Caco-2 (cell line): ENCODE measurements at places on chromosomes 5 and 9.

GRCh38 chr5:134345996-134346395 is 21.0 kb downstream of the CDKL3 start:
- H3K4me1 ChIP-seq, result peaks cover 38% of the 10 kb centered on the region
- peak; percentile 90 for DNase-seq
- H3K27me3 ChIP-seq, result no peaks in the 10 kb centered on the region

DNA sequence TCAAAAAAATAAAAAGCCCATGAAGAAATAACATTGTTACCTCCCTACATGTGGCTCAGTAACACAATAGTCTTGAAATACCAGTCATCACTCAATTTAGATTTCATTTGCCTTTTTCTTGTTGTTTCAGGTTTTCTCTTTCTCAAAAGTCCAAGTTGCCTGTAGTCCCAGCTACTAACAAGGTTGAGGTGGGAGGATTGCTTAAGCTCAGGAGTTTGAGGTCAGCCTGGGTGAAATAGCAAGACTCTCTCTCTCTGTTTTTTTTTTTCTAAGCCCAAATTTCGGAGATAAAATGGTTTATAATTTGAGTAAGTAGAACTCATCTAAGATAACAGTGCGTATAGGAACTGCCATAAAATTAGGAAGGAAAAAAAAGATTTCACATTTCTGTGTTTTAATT is 17.5 kb upstream of the NDUFS4 start:
- no peak for DNase-seq
- H3K27ac ChIP-seq, result no peak overlapping the region
- no peaks in the 10 kb centered on the region for H3K36me3 ChIP-seq
- no peaks in the 10 kb centered on the region for H3K27me3 ChIP-seq
- H3K4me1 ChIP-seq, result no peaks in the 10 kb centered on the region

- H3K36me3 ChIP-seq, result no peaks in the 10 kb centered on the region
- DNase-seq, result no peak
- H3K4me3 ChIP-seq, result no peak overlapping the region
Observed at GRCh38 chr5:29277642-29278041, 1915.8 kb upstream of the CDH6 start.

GRCh38 chr5:136528481-136529030 is 163.2 kb upstream of the TRPC7 start:
- no peaks in the 10 kb centered on the region; the same call in 1 of the 2 replicates for H3K27me3 ChIP-seq
- H3K4me1 ChIP-seq, result peaks cover 14% of the 10 kb centered on the region; the same call in 1 of the 2 replicates
- H3K4me3 ChIP-seq, result no peak overlapping the region
- no peaks in the 10 kb centered on the region for H3K36me3 ChIP-seq
- peak; percentile 39 for DNase-seq

DNA sequence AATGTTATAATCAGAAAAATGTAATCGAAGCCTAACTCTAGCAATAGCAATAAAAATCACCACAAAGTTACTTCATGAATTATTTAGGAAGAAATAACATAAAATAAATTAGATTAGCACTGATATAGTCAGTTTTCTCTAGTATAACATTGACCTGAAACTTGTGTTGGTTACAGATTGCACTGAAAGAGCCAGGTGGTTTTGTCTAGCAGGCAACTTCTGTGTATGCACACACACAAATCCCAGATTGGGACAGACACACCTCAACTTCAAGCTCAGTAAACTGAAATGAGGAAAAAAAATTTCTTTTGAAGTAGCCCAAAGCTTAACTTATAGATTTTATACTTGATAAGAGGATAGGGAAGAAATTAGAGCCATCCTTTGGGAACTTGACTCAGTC is 129.3 kb downstream of the EFNA5 start:
- no peaks in the 10 kb centered on the region for H3K36me3 ChIP-seq
- no peaks in the 10 kb centered on the region for H3K27me3 ChIP-seq
- H3K27ac ChIP-seq, result no peak overlapping the region
- no peak for DNase-seq
- H3K4me3 ChIP-seq, result no peak overlapping the region

GRCh38 chr9:6759185-6759977 is 1.6 kb downstream of the KDM4C start:
- H3K27ac ChIP-seq, result peak overlapping the region; percentile 78
- DNase-seq, result no peak
- H3K27me3 ChIP-seq, result no peaks in the 10 kb centered on the region
- no peaks in the 10 kb centered on the region for H3K36me3 ChIP-seq
- peak overlapping the region; percentile 94 for H3K4me3 ChIP-seq

GRCh38 chr5:142063878-142064331 is 44.7 kb upstream of the NDFIP1 start:
- no peaks in the 10 kb centered on the region for H3K27me3 ChIP-seq
- DNase-seq, result no peak
- H3K4me3 ChIP-seq, result no peak overlapping the region
- H3K4me1 ChIP-seq, result no peaks in the 10 kb centered on the region
- no peaks in the 10 kb centered on the region for H3K36me3 ChIP-seq

DNA sequence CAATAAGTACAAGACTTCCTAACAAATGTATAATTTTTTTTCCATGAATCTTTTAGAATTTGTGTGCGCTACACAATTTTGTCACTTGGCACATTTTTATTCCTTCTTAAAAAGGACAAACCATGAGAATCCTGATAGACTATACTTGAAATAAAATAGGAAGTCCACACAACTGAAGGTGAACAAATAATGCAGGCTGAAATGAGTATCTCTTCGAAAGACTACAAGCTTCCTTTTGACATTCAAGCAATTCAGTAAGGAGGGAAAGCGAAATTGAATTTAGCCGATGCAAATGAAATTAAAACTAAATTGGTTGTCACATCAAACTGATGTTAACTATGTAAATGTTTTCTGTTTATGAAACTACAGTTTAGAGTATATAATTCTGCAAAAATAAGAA is 374.4 kb upstream of the CCNH start:
- H3K4me1 ChIP-seq, result no peaks in the 10 kb centered on the region
- no peak overlapping the region for H3K4me3 ChIP-seq
- DNase-seq, result no peak
- no peaks in the 10 kb centered on the region for H3K36me3 ChIP-seq
- H3K27me3 ChIP-seq, result no peaks in the 10 kb centered on the region

DNA sequence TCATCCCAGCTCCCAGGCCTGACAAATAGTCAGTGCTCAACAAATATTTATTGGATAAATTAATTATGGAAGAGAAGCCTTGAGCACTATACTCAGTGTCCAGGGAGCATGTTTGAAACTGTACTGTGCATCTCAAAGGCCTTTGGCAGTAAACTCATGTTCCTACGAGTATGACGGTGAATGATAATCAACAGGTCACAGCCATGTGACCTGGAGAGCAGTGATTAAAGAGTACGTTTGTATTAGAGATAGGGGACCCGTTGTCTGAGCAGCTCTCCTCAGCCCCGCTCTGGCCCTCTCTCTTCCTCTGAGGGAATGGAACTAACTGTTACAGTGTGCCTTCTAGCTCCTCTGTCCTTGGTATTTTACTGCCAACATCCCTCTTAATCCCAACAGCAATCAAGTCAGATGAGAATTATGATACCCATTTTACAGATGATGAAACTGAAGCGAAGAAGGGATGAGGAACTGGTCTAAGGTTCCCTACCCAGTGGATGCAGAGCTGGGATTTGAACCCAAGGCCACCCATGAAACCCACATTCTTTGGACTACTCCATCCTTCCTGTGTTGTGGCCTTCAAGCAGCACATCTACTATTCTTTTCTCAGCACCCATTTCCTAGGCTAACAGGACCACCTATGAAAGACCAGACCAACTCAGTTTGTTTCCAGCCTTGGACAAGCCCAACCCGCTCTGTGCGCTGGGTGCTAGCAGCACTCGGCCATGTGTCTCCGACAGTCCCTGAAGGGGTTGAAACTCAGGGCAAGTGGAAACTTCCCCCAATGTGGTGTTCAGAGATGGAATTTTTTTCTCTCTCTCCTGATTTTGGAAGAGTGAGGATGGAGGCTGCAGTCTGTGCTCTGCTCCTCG is 34.9 kb downstream of the SPRY4 start:
- no peak overlapping the region for H3K27ac ChIP-seq
- no peaks in the 10 kb centered on the region for H3K4me1 ChIP-seq
- DNase-seq, result no peak
- H3K4me3 ChIP-seq, result no peak overlapping the region
- no peaks in the 10 kb centered on the region for H3K36me3 ChIP-seq

- H3K36me3 ChIP-seq, result no peaks in the 10 kb centered on the region
- peaks cover 4% of the 10 kb centered on the region; the same call in 1 of the 2 replicates for H3K4me1 ChIP-seq
- DNase-seq, result no peak
- no peak overlapping the region for H3K4me3 ChIP-seq
Observed at GRCh38 chr5:99037668-99038067, 108.9 kb upstream of the CHD1 start.

DNA sequence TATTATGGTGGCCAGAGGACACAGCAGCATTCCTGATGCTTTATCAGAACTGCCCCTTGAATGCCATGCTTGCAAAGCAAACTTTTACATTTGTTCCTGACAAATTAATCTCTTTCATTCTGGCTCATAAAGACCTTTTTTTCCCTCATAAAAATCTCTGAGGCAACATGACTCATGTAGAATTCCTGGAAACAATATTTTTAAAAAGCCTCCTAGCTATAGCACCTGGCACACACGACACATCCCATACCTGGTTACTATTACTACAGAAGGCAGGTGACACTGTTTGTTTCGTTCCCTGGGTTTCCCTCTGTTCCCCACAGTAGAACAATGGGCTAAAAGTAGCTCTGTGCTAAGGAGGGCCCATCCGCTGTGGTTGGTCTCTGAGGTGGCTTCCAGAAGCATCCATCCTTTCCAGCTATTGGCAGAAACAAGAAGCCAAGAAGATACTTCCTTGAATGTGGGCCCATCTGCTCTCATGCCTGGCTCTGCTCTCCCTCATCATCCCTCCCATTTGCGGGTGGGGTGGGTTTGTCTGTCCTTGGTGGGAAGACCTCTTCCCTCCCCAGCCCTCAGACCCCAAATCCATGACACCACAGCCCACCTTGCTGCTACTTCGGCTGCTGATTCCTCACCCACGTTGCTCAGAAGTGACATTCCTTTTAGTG is 59.1 kb downstream of the GALNT12 start:
- no peaks in the 10 kb centered on the region for H3K4me1 ChIP-seq
- H3K27me3 ChIP-seq, result no peaks in the 10 kb centered on the region
- H3K36me3 ChIP-seq, result no peaks in the 10 kb centered on the region
- H3K27ac ChIP-seq, result no peak overlapping the region
- no peak overlapping the region for H3K4me3 ChIP-seq
- DNase-seq, result no peak

GRCh38 chr9:73219985-73220626 is 68.4 kb downstream of the ANXA1 start:
- no peak for DNase-seq
- H3K4me3 ChIP-seq, result no peak overlapping the region
- H3K4me1 ChIP-seq, result no peaks in the 10 kb centered on the region
- H3K27ac ChIP-seq, result no peak overlapping the region
- H3K27me3 ChIP-seq, result no peaks in the 10 kb centered on the region

DNA sequence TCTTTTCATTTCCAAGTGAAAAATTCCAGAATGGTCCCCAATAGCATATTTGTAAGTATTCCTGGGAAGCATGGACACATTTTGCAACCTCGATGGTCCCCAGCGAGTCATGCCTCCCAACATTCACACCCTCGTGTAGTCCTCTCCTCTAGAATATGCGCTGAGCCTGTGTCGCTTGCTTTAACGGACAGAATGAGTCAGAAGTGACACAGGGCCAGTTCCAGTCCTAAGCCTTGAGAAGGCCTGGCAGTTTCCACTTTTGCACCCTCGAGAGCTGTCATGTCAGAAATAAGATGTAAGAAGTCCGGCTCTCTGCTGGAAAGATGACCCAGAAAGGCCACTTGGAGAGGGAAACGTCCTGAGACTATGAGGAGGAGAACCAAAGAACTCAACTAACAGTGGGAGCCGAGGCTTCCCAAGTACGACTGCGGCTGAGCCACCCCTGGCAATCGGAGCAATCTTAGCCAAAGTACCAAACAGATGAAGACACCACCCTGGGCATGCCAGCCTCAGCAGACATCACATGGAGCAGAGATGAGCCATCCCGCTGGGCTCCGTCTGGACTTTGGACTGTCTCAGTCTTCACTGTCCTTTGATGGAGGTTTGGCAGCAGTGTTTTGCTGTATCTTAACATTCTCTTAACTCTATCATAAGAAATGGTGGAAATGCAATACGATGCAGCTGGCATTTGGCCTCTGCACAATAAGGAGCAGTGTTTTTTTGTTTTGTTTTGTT is 42.6 kb upstream of the GFPT2 start:
- H3K4me3 ChIP-seq, result no peak overlapping the region
- no peak overlapping the region for H3K27ac ChIP-seq
- no peaks in the 10 kb centered on the region for H3K4me1 ChIP-seq
- no peaks in the 10 kb centered on the region for H3K36me3 ChIP-seq

- no peak for DNase-seq
- H3K27me3 ChIP-seq, result no peaks in the 10 kb centered on the region
- H3K36me3 ChIP-seq, result no peaks in the 10 kb centered on the region
- H3K4me1 ChIP-seq, result no peaks in the 10 kb centered on the region
- no peak overlapping the region for H3K27ac ChIP-seq
Observed at GRCh38 chr5:152701305-152701949, 296.3 kb upstream of the NMUR2 start.

DNA sequence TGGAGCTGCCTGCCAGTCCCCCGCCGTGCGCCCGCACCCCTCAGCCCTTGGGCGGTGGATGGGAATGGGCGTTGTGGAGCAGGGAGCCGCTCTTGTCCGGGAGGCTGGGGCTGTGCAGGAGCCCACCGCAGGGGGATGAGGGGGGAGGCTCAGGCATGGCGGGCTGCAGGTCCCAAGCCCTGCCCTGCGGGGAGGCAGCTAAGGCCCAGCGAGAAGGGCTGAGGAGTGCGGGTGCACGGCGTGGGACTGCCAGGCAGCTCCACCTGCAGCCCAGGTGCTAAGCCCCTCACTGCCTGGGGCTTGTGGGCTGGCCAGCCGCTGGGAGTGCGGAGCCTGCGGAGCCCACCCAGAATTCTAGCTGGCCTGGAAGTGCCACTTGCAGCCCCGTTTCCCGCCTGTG is 991.7 kb upstream of the ARRDC3 start:
- no peaks in the 10 kb centered on the region for H3K36me3 ChIP-seq
- H3K4me1 ChIP-seq, result no peaks in the 10 kb centered on the region

GRCh38 chr5:177312649-177313181 is 1.0 kb upstream of the MXD3 start:
- peaks cover 11% of the 10 kb centered on the region for H3K4me1 ChIP-seq
- peak; percentile 79 for DNase-seq
- peak overlapping the region; percentile 93 for H3K27ac ChIP-seq
- H3K36me3 ChIP-seq, result peaks cover 3% of the 10 kb centered on the region

GRCh38 chr9:110156902-110157301 is 51.1 kb downstream of the C9orf152 start:
- 0 out of 2 replicates have a peak, but pooled peaks cover 5% of the 10 kb centered on the region for H3K4me1 ChIP-seq
- no peak for DNase-seq

- no peaks in the 10 kb centered on the region for H3K27me3 ChIP-seq
- no peak for DNase-seq
- H3K4me3 ChIP-seq, result no peak overlapping the region
- H3K4me1 ChIP-seq, result peaks cover 10% of the 10 kb centered on the region; the same call in 1 of the 2 replicates
- H3K27ac ChIP-seq, result no peak overlapping the region
Observed at GRCh38 chr5:13606051-13606450, 338.4 kb downstream of the DNAH5 start.

- no peaks in the 10 kb centered on the region for H3K4me1 ChIP-seq
- DNase-seq, result no peak
- H3K4me3 ChIP-seq, result no peak overlapping the region
Observed at GRCh38 chr9:137733429-137733828, 114.6 kb downstream of the EHMT1 start.

GRCh38 chr5:28543473-28544098 is 1505.2 kb upstream of the CDH9 start:
- H3K4me3 ChIP-seq, result no peak overlapping the region
- no peak for DNase-seq
- no peaks in the 10 kb centered on the region for H3K27me3 ChIP-seq
- no peak overlapping the region for H3K27ac ChIP-seq
- no peaks in the 10 kb centered on the region for H3K36me3 ChIP-seq
- H3K4me1 ChIP-seq, result no peaks in the 10 kb centered on the region
